ENCODE measurements at places on chromosomes 1 and 21.
A peak's percentile ranks its signal among the peaks of the same experiment; 100 is the strongest.

- DNase-seq = no peak
Measured at GRCh38 chr1:232558954-232559353, 71.0 kb downstream of the SIPA1L2 start.

GRCh38 chr1:39452540-39452939 lies 38.9 kb upstream of the BMP8A start:
- DNase-seq = no peak

DNA sequence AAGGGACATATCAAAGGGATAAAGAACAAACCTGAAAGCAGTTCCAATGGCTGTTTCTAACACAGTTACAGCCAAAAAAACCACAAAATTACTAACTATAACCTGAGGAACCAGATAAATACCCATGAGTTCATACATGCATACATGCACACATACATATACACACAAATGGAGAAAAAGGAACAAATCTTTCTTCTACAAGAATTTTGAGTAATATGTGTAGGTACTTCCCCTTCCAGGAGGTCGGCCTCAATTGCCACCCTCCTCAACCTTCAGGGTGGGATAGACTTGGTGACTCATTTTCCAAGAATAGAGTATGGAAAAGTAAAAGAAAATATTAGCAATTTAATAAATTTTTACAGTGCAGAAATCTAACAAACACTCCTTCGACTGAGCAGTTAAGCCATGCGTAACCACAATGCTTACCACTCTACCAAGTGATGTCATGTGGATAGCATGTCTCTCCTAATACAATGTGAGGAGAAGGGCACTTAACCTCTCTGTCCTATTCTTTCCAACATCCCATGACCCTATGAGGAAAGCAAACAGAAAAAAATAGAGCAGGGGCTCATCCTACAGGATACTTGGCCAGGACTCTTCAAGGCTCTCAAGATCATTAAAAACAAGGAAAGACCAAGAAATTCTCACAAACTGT lies 243.0 kb upstream of the RUNX1 start:
- no peak for DNase-seq

DNA sequence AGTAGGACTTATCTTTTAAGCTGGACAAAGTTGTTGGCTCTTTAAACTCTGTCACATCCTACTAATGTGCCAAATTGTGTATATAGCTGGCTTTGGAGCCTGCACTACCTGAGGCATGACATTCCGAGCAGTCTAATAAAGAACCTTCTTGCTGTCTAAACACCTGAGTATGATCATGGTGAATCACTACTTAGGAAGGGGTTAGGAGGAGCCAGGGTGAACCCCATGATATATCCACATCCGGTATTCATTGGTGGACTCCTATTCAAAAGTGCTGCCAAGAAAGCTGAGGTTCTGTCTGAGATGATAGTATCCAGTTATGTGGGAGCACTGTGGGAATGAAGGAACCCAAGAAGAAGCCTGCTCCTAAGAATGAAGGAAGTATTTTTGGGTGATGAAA lies 27.1 kb downstream of the CRNN start:
- no peak for DNase-seq

DNA sequence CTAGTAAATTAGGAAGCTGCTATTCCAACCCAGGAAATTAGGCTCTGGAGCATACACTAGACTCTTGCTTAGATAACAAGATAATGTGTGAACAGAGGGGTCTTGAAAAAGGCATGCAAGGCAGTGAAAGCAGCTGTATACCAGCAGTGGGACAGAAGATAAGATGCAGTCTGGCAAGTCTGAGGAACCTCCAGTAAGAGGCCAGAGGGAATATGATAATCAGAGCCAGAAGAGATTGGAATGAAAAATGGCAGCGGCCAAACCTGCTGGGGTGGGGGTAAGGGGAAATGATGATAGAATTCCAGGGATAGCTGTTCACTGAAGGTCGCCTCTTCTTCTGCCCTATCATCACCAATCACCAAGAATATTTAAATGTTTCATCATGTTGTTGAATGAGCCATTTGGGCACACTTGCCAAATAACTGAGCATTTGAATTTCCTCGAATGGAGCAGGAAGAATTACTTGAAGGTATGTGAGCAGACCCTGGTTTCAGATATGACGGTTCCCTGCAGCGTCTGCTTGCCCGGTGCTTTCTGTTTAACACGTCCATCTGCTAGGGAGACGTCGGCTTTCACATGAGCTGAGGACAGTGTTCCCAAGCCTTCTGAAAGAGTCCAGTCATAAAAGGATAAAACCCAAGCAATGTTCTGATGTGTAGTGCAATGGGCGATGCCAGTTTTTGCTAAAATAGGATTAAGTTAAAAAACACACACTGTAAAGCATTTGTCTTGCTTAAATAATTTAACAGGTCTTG lies 173.3 kb downstream of the RWDD3 start:
- no peak for DNase-seq

DNA sequence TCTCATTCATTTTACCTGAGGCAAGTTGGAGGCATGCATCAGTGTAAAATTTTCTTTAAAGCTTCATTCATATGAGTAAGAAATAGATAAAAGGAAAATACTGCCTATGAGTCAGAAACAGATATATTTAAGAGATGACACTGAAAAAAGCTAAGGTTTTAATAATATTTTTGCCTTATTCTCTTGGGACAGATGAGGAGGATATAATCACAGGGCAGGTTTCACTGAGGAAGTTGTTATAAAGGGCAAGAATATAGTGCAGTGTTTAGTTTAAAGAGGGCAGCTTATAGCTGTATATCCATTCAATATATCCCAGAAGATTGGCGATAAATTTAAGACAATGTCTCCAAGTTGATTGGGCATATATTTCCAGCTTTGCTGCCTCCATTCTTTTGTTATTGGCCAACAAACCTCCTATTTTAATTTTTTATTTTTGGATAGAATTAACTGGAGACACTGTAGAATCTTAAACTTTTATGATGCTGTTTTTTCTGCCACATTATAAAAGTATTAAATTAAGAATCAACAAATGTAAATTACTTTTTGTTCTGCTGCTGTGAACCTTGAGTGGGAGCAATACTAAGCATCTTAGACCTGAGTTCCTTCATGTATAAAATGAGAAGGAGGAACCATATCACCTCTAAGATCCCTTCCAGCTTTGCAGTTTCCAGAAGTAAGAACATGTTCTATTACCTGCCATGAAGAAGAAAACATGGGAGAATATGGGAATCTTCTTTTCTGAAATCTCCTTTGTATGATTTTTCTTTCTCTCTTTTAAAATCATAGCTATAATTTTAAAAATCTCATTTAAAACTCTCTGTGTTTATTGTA lies 171.6 kb downstream of the S1PR1 start:
- DNase-seq = no peak

DNA sequence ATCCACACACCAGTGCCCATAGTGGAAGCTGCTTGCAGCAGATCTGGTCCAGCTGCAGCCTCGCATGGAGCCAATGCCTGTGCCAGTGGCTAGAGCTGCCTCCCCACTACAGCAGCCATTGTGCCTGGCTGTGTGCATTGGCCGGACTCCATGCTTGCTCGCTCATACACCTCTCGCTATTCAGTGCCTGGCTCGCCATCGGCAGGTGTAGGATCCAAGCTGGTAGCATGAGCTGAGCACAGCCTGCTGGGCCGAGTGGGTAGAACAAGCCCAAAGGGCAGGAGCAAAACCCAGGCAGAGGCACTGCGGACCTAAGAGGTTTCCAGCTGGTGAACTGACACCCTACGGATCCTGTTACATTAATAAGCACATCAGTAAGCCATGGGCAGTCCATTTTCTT lies 1184.1 kb downstream of the AMY1C start:
- no peak for DNase-seq

- no peak for DNase-seq
Measured at GRCh38 chr21:24046829-24047443, 1560.3 kb downstream of the MRPL39 start.

DNA sequence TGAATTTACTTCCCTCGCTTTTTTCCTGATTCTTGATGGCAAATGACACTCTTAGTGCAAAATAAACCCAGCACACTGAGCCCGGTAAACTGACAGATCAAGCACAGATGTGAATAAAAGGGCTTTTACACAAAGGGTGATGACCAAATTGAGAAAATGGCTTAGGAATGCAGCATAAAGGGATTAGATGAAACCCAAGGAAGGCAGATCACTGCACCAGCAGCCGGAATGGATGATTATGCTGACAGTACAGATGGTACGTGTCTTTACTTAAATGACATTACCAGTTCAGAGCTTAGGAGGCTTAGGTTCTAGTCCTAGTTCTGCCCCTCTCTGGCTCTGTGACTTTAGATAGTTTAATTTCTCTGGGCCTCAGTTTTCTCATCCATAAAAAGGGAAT lies 12.0 kb downstream of the PKP1 start:
- no peak for DNase-seq

DNA sequence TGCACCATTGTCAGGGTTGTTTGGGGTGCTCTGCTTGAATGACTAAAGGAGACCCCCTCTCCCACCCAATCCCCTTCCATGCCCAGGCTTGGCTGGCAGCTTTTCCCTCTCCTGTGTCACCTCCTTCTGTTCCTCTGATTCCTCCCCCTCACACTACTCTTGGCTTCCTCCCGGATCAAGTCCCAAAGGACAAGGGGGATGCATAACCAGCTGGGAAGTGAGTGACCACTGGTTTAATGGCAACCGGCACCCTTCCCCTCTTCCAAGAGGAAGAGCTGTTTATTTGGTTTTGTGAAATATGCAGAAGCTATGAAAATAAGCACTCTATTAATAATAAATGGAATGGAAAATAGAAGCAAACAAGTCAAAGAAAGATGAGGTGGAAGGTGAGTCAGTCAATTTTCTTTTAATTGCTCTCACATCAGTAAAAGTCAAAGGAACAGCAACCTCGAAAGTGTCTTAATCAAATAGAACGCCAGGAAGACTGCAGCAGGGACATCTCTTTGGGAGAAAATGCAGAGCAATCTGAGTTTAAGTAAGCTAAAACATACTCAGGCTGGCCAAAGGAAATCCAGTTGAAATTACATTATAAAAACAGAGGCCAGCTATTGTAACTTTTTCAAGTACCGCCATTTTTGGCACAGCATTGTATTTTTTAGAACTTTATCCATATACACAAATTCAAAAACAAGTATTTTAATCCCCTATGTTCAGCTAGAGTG lies 322.5 kb downstream of the SIPA1L2 start:
- no peak for DNase-seq

- DNase-seq = no peak
Measured at GRCh38 chr1:147852706-147853225, 49.8 kb upstream of the GJA8 start.

DNA sequence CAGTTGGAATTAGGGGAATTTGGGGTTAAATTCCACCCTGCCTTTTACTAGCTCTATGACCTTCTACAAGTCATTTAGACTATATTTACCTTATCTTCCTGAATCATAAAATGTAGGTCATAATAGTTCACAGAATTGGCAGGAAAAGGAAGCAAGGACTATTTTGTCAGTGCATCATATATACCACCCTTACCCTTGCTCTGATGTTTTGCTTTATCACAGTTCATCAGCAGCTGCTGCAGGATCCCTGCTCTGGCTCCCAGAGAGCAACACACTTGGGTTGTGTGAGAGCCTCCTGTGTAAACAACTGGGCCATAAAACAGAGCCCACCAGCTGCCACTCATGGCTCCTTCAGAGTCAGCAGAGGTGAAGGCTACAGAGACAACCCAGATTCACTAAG lies 631.6 kb upstream of the CAMK1G start:
- DNase-seq = no peak

- no peak for DNase-seq
Measured at GRCh38 chr1:98965394-98965793, 39.3 kb downstream of the PLPPR5 start.

GRCh38 chr1:26016258-26016952 lies 5.2 kb upstream of the EXTL1 start:
- DNase-seq = no peak

- DNase-seq = no peak
Measured at GRCh38 chr1:86825319-86825718, 88.6 kb downstream of the SELENOF start.

DNA sequence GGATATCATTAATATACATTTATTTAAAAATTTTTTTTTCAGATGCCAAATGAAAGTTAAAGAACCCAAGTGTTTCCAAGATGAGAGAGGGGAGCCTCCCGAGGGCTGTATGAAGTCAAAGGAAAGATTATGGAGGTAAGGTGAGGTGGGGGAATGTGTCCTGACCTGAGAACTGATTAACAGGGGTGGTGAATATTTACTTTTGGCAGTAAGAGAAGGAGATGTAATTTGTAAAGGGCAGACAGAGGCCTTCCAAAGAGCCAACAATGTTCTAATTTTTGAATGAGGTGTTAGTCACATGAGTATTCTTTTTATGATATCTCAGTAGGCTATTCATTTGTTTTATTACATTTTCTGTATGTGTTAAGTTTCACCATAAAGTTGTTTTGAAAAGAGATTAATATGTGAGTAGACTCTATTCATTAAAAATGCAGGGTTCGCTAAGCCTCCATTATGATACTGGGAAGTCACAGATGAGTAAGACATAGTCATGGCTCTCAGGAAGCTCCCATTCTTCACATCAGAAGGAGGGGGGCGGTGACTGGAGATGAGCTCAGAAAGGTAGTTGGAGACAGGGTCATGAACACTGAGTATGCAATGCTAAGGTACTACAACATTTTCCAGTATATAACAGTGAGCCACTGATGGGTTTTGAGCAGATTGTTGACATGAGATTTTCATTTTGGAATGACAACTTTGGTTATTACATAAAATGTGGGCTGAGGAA lies 62.4 kb upstream of the TNFSF18 start:
- DNase-seq = no peak

DNA sequence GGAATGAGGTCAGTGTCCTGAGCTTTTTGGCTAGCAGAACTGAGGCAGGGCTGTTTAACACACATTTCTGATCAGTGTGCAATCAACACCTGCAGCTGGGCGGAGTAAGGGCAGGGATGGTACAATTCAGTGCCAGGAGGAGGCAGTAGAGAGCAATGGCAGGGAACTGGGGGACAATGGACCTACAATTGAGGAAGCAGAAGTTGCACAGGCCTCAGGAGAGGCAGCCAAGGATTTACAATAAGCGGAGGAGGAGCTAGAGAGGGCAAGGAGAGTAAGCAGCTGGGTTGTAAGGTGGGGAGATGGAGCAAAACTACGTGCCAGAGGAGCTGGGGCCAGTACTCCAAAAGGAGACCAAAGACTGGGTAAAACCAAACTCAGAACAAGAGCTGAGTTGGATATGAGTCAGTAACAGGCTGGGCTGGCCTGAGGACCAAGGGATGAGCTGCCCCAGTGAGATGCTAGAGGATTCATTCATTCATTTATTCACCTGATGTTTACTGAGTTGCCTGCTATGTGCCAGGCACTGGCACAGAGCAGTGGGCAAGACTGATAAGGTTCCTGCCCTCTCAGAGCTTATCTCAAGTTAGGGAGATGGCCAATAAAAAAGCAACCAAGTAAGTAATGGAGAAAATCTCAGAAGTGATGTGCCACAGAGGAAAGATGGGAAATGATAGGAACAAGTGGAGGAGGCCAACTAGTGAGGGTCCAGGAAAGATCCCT lies 10.4 kb upstream of the GALE start:
- peak; percentile 15 for DNase-seq

DNA sequence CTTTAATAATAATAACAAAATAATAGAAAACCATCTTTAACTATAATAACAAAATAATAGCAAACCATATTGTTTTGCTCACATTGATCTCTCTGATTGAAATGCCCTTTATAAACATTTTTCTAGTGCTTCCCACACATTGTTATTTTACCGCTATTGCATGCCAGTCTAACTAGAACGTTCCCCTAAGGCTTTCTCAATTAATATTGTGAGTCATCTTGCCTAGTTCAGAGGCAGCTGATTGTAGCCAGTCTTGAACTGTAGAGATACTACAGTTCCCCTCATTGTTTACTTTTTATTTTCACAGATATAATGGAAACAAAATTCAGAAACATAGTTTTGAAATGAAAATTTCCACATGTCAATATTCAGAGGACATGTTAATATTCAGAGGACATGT lies 192.3 kb upstream of the ADGRL4 start:
- no peak for DNase-seq

Data from bone marrow (tissue), 2 donors.